WTC11 (cell line): ENCODE measurements at places on chromosomes 16 and 17.

DNA sequence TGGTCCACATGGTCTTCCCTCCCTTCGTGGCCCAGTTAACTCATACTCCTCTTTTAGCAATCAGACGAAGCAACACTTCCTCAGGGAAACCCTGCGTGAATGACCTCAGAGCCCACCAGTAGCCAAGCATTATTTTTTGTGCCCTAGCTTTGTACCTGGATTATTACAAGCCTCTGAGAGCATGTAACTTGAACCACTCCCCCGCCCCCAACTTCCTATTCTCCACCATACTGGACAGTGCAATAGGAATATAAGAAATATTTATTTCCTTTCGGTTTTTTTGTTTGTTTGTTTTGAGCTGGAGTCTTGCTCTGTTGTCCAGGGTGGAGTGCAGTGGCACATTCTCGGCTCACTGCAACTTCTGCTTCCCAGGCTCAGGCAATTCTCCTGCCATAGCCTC, 2.9 kb downstream of the CPPED1 start:
- no peak for DNase-seq

- no peak for DNase-seq
Measured at GRCh38 chr16:66360624-66361324, 5.7 kb upstream of the CDH5 start.

GRCh38 chr16:15502041-15502725, 67.8 kb downstream of the BMERB1 start:
- no peak for DNase-seq

GRCh38 chr16:28821874-28822519, 802 bp upstream of the ATXN2L start:
- DNase-seq: no peak

DNA sequence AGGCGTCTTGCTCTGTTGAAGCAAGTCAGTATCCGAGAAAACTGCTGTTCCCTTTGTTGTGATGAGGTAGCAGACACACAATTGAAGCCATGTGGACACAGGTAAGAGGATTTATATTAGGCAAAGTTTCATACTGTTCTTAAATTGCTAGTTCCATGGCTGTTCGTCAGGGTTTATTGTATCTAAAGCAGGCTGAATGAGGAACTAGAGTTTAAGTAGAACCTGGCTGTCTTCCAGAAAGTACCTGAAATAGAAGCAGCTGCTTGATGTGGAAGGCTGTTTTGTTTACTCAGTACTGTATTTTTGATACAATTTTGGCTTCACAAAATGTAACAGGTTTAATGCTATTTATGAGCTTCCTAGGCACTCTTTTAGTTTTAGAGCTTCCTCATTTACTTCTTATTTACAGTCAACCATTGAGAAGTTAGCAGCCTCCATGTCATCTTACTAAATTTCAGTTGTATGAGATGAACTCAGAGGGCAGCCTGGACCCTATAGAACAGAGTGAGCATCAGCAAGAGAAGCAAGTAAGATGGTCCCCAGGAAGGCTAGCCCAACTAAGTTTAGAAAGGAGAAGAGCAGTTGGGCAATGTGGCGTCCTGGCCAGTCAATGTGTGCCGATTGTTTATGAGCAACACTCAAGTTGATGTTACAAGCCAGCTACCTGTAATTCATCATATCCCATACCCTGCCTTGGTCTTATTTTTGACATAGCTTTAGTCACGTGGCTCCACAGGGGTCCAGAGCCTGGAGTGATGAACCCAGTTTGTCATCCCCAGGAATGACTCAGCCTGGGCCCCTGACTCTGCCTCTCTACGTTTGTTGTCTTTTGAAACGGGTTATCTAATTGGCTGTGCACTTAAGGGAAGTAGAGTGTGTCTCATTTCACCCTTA, 9.7 kb upstream of the ARL2BP start:
- no peak for DNase-seq

- DNase-seq: no peak
Measured at GRCh38 chr16:3610698-3611145, 684 bp downstream of the SLX4 start.

DNA sequence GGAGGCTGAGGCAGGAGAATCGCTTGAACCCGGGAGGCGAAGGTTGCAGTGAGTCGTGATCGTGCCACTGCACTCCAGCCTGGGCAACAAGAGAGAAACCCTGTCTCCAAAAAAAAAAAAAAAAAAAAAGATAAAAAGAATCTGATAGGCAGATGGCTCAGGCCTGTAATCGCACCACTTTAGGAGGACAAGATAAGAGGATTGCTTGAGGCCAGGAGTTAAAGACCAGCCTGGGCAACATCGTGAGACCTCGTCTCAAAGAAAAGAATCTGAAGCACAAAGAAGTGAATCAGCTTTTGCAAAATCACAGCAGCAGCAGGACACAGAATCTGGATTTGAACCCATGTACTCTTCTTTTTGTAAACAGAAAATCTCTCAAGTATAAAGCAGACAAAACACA, 7.6 kb downstream of the NOB1 start:
- DNase-seq: no peak
